ENCODE measurements at places on chromosomes 1 and 21. TPM values are rescaled to one million over a fixed set of nuclear protein-coding genes. Genes with fewer than 3 reads are reported as not detected.

The THAP3 gene
- total RNA-seq: 29.9 TPM

DNA sequence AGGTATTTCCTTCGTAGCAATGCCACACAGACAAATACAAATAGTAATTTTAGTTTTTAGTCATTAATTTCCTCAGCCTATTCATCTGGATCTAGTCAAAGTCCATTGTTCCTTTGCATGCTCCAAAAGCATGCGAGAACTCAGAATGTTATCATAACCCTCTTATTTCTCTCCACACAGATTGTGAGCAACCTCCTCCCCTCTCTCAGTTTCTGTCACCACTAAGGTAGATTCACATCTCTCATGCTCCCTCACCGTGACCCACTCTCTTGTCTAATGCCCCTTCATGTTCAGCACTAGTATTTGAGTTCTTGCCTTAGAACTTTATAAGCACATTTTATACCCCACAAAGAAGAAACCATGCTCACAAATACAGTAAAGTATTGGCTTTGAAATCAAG, 582.4 kb downstream of the PLA2G4A start:
- no peak for DNase-seq

DNA sequence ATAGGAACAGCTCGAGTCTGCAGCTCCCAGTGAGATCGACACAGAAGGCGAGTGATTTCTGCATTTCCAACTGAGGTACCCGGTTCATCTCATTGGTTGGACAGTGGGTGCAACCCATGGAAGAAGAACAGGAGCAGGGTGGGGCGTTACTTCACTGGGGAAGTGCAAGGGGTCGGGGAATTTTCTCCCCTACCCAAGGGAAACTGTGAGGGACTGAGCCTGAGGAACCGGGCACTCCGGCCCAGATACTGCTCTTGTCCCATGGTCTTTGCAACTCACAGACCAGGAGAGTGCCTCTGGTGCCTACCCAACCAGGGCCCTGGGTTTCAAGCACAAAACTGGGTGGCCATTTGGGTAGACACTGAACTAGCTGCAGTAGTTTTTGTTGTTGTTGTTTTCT, 307.1 kb downstream of the AMY1C start:
- no peak for DNase-seq

DNA sequence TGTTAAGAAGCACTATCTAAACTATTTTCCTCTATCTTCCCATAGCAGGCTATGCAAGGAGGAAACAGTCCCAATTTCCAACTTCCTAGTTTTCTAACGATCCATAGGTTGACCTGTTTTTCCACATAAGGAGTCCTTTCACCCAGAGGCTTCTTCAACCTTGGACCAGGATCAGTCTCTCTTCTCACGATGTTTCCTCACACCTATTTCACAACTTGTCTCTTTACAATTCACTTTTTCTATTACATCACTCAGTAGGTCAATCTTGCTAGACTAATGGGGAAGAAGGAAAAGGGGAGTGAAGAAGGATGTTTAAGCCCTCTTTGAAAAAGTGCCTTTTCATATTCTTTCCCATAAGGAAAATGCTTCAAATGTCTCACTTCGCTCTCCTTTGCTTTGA, 15.9 kb downstream of the PALMD start:
- no peak for DNase-seq

- peak; percentile 24 for DNase-seq
Observed at GRCh38 chr1:103517380-103518047, 8.0 kb upstream of the RNPC3 start.

DNA sequence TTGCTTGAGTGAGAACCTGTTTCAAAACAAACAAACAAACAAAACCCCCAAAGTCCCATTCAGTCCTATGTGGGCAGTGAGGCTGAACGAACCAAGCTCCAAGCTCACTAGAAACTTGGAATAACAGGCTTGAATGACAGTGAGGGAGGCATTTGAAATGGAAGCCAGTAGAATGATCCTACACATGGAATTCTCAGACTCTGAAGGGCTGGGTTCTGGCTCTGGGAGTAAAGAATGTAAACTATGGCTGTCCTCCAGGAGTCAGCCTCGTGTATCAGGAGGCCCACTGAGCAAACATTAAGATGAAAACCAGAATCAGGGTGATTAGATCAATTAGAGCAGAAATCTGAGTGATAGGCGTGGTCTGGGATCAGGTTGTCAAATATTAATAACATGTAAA, 14.9 kb downstream of the PCP4L1 start:
- no peak for DNase-seq

DNA sequence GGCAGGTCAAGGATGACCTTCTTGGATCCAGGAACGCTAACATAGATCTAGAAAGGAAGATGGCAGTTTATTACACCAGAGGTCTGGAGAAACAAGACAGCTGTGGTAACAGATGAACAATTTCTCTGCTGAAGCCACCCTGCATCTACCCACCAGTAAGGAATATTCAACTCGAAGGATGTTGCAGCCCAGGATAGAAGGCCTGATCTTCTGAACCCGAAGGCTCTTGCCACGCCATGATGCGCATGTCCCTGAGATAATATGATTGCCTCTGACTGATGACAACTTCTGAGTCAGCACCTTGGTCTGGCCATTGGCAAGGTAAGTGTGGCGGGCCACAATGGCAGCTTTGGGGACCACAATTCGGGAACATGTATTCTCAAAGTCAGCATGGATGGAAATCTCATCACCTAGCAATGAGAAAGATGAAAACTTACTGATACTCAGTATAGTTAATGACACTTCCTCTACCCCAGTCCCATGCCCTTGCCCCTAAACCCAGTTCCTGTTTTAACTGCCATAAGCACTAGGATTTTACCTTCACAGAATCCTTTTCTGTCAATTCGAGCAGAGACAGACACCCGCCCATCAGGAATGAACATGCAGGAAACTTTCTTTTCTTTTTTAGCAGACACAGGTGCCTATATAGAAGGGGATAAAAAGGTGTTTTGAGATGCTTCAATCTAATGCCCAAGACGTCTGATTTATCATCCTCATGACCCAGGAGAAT, 1.8 kb downstream of the TXNIP start:
- no peak for DNase-seq

GRCh38 chr1:159979257-159979656, 25.2 kb upstream of the SLAMF9 start:
- no peak for DNase-seq

GRCh38 chr1:39360731-39361130, 130.7 kb upstream of the BMP8A start:
- DNase-seq: no peak

GRCh38 chr21:36661511-36662309, 37.2 kb upstream of the SIM2 start:
- peak; percentile 30 for DNase-seq

DNA sequence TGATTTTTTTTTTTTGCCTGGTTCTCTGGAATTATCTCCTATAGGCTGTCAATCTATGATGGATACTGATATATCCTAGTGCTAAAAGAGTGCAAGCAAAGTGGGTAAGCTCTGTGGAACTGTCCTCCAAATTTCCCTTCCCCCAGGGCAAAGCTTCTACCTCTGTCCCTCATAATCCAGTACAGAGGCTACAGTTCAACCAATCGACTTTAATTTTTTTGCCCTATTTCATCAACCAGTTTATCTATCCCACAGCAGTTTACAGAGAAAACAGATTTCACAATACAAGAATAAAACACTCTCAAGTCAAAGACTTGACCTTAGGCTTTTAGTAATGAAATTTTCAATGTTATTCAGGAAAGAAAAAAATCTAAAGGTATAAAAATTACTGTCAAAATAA, 13.9 kb downstream of the PUM1 start:
- no peak for DNase-seq

- no peak for DNase-seq
Observed at GRCh38 chr1:173823781-173824314, 625 bp upstream of the DARS2 start.

The TESK2 gene
- 2.3 TPM for total RNA-seq

The SLC25A34 gene
- total RNA-seq: 0.12 TPM

DNA sequence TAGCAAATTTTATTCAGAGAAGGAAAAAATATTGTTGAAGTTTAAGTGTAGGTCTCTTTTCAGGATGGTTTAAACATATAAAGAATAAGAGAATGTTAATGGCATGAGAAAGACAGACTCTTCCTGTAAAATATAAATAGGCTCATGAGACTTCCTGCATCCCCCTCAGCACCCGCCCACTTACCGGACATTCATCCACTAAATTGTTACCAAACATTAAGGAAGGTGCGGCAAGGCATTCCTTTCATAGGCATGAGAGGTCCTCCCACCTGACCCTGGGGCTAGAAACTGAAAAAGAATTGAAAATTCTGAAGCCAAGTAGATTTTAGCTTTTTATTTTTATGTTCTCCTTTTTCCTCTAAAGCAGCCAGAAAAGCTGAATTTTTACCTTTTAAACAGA, 10.6 kb upstream of the USP1 start:
- DNase-seq: no peak

The CNTN2 gene
- total RNA-seq: not detected

DNA sequence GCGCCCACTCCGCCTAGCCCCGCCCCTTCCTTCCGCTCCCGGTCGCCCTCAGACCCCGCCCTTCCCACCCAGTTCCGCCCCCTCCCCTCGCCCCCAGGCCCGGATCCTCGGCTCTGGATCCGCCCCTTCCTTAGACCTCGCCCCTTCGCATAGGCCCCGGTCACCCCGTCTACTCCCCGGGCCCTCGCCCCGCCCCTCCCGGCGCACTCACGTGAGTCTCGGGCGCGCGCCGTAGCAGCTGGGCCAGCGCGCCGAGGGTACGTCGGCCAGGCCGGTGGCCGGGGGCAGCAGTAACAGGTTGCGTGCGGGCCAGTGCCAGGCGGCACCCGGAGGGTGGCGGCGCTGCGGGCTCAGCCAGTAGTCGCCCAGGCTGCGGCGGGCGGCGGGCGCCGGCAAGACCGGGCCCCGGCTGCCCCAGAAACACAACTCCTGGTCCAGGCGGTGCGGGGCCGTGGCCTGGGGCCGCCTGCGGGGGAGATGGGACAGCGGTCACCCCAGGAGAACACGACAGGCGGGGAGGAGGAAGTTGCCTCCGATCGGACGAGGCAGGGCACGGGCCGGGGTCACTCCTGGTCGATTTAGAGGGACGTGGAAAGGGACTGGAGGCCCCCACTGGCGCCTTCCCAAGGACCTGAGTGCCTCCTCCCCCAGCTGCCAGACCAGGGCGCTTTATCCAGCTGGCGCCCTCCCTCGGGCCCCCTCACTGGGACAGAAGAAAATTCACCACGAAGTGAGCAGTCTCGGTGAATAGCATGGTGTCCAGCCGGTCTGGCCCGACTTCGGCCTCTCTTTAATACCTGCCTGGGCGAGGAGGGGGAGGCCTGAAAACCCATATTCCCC, 10.7 kb downstream of the FAM229A start:
- peak; percentile 90 for DNase-seq

GRCh38 chr1:108852221-108852975, 4.5 kb downstream of the AKNAD1 start:
- DNase-seq: no peak

GRCh38 chr1:89607156-89607555, 25.8 kb upstream of the LRRC8C start:
- no peak for DNase-seq

The C4BPA gene
- total RNA-seq: not detected

The HMCN1 gene
- total RNA-seq: 4.9 TPM

GRCh38 chr1:146021050-146021445, 487 bp downstream of the HJV start:
- DNase-seq: no peak
